ENCODE measurements at places on chromosomes 6 and 20.

GRCh38 chr20:17634661-17635331, 47.2 kb downstream of the RRBP1 start:
- no peak for DNase-seq

DNA sequence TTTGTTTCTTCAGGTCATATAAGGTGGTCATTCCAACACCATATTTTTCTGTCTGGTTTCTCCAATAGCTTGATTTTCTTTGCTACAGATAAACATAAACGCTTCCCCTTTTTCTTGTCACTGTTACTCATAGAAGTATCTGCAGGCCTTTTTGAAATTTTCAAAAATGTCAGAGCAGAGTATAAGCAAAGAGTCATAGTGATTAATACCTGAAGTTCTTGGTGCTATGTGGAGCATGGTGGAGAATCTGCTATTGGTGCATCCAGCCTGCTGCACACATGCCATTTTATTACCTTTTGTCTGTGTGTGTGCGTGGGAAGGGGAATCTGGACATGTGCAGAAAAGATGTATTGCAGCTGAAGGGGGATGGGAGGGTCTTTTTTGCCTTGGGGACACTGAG, 19.7 kb downstream of the STX11 start:
- no peak for DNase-seq

GRCh38 chr6:25615471-25615870, 36.5 kb upstream of the SCGN start:
- no peak for DNase-seq

DNA sequence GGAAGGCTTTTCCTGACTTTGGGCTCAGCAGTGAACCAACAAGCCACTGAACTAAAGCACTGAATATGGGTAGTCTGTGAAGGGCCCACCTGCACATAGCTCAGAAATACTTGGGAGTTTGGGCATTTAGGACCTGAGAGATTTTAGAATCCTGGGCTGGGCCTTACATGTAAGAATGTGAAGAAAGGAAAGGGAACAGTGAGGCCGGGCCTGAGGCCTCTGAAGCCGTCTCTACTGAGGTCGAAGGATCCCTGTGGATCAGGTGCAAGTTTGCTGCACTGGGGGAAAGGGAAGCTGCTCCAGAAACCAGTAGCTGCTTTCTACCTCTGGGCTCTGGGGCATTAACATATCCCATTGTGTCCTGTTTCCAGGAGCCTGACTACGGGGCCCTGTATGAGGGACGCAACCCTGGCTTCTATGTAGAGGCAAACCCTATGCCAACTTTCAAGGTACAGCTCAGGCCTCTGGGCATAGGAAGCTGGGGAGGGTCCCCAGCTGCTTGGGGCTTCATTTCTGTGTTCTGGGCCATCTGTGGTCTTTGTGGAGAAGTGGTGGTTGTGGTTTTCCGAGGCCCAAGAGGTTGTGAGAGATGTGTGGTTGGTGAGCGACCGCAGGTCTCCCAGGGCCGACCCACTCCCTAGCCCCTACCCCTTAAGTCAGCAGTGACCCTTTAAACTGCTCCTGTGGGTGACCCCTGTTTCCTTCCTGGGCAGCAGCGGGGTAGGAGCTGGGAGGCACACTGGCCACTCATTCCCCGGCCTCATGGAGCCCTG, 30.3 kb downstream of the PLCG1 start:
- DNase-seq = no peak

DNA sequence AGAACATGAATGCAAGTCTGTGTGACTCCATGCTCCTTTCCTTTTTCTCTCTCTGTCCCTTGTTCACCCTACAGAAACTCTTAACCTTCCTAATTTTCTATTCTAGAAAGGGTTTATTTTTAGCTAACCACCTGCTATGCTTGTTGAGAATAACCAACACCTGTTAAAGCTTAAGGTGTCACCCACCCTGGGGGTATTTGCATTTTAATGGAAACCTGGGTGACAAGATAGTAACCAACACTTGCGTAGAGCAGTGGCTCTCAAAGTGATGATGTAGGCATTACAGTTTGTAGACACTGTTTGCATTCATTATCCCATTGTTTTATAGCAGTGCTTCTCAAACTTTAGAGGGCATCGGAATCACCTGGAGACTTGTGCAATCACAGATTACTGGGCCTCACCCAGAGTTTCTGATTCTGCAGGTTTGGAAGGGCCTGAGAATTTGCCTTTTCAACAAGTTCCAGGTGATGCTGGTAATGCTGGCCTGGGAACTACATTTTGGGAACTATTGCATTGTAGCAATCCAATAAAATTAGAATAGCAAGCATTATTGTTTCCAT, 114.4 kb upstream of the ARMC2 start:
- no peak for DNase-seq

DNA sequence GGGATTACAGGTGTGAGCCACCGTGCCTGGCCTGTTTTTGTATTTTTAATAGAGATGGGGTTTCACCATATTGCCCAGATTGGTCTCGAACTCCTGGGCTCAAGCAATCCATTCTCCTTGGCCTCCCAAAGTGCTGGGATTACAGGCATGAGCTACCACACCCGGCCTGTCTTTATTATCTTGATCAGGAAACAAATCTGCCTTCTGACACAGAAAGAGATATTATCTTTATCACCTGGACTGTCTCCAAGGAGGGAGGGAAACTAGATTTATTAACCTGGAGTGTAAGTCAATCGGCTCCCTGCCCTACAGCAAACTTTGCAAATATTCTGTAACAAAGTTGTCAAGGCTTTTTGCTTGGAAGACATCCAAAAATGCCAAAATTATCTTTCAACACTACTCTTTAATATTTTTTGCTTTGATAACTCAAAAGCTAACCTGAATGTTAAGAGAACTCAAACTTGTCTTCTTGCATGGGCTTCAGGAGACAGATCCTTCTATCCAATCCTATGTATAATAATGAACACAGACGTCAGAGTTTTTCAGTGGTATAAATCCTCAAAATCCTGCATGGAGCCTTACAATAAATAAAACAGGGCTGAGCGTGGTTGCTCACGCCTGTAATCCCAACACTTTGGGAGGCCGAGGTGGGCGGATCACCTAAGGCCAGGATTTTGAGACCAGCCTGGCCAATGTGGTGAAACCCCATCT, 85.0 kb upstream of the LOC128125822 start:
- no peak for DNase-seq

- DNase-seq = no peak
Measured at GRCh38 chr6:44475417-44475778, 87.9 kb downstream of the CDC5L start.

DNA sequence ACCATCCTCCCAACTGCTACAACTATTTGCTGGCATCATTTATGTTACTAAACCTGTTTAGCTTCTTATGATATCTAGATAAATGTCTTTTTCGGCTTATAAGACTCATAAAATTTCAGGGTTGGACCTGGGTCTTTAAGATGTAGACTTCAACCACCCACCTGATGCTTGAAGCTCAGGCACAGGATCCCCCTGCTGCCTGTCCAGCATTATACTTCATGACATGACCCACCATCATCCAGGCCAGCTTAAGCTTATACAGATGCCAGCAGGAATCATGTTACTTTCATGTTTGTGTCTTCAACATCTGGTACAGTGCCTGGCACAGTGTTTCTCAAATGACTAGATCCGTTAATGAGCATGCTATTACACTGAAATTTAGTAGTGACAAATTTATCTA, 47.4 kb downstream of the SLC17A5 start:
- no peak for DNase-seq

GRCh38 chr20:24701027-24701426, 231.6 kb downstream of the SYNDIG1 start:
- no peak for DNase-seq

DNA sequence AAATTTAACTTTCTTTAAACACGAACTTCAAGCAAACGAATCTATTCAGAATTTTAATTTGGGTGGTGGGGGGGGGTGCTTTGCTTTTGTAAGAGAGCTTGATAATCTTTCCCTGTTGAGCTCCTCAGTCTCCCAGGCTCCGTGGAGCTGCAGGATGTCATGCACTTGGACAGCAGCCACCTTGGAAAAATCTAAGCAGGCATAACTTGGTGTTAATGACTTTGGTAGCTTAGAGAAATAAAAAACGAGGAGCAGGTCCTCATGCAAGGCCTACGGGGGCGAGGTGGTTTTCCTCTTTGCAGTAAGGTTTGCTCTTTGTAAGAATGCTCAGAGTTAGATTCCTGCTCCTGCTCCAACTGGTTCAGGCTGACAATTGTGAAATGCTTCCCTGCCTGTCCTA, 102.3 kb downstream of the EDN1 start:
- no peak for DNase-seq

DNA sequence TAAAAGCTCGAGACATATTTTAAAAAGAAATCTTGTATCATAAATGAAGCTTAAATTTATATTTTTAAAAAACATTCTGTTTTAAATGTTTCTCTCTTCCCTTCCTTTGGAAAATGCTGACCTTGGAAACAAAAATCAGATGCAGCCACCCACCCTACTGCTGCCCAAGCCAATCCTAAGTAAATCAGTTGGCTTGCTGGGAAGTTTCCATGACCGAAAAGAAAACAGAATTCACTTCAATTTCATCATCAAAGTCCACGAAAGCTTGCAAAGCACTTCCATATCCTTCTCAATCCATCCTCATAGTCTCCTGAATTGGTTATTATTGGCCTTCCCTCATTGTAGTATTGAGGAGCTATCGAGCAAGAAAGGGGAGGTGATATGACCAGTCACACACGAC, 80.1 kb downstream of the PLCG1 start:
- DNase-seq = no peak

DNA sequence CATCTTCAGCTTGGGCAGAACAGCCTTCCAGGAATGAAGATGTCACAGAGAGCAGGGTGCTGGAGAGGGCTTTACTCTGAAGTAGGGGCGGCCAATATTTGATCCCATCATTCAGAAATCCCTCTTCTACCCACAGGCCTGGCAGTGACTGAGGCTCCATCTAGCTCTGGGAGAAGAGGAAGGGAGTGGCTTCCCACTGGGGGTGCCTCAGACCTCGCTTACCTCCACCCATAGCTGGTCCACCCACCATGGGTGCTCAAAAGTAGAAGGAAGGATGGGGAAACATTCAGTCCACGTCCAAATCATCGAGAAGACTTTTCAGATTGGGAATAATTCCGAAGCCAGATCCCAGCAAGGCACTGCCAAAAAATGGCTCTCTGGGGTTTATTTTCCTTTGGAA, 11.8 kb upstream of the THBD start:
- no peak for DNase-seq

GRCh38 chr20:49323622-49324238, 45.9 kb upstream of the ZNFX1 start:
- DNase-seq = peak; percentile 94

GRCh38 chr6:153401751-153402150, 270.7 kb upstream of the RGS17 start:
- DNase-seq = no peak
